ENCODE measurements at places on chromosomes 5 and 9.

- no peak for DNase-seq
Measured at GRCh38 chr9:80382211-80382891, 810.6 kb downstream of the TLE4 start.

- no peak for DNase-seq
Measured at GRCh38 chr9:20898885-20899554, 132.4 kb downstream of the HACD4 start.

DNA sequence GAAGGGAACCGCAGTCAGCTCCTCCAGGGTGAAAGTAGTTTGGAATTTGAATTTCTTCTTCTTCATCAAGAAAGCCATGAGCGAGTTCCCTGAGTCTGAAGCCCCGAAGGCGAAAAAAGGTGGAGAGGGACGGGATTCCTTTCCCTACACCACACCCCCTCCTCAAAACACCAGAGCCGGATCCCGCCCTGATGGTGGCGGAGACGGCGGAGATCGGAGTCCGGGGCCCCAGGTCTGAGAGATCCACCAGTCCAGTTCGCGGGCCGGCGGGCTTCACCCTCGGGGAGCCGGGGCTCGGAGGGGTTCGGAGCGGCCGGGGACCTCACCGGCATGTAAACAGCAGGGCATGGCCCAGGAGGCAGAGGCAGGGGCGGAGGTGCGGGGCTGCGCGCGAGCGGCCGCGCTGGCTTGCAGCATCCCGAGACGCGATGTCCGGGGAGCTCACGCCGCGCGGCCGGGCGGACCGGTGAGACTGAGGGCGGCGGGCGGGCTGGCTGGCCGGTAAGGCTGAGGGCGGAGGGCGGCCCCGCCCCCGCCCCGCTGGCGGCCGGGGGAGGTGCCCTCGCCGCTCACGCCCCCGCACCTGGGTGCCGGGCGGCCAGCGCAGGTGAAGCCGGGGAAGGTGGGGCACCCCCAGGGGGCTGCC, 606 bp downstream of the EEIG1 start:
- DNase-seq = no peak

GRCh38 chr9:88538311-88539085, 3.5 kb downstream of the NXNL2 start:
- DNase-seq = no peak

DNA sequence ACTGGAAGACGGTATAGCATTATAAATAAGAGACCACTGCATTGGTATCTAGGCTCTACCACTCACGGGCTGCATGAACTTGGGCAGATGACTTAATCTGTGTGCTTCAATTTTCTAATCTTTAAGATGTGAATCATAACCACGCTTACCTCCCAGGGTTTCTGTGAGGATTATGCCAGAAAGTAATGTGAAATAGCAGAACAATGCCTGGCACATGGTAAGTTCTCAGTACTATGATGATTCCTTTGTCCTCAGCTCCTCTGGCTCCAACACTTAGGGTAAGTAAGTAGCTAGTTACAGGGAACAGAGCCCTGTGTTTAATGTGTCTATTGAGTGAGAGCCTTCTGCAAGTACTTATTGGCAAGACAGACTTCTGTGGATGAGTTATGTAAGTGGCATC, 31.1 kb downstream of the POU4F3 start:
- DNase-seq = no peak

DNA sequence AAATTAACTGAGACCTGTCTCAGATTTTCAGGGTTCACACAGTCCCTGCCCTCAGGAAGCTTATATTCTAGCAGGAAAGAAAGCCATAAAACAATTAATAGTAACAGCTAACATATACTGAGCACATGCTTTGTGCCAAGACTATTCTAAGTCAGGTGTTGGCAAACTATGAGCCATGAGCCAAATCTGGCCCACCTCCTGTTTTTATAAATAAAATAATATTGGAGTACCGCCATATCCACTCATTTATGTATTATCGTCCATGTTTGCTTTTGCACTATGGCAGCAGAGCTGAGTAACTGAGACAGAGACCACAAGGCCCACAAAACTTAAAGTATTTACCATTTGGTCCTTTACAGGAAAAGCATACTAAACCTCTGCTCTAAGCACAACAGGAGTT, 83.3 kb upstream of the TRIO start:
- DNase-seq = no peak

GRCh38 chr9:128215491-128216409, 12.6 kb downstream of the DNM1 start:
- DNase-seq = no peak

- no peak for DNase-seq
Measured at GRCh38 chr5:21784487-21784886, 1068.7 kb downstream of the CDH12 start.

- DNase-seq = no peak
Measured at GRCh38 chr5:172952034-172952511, 7.2 kb upstream of the RPL26L1 start.

DNA sequence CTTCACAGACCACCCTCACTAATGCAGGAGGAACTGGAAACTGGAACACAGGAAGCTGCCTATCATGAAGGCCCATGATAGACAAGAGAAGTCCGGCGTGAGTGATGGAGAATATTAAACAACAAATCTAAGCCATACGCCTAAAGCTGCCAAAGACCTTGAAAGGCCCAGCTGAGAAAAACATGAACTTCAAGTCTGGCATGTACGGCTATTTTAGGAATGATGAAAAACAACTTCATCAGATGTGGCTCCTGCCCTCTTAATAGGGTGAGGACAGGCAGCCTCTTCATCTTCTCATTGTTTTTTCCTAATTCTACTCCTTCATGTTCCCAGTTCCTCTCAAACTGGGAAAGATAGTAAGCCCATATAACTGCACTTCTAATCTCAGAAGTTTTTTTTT, 20.3 kb downstream of the FBP1 start:
- no peak for DNase-seq

DNA sequence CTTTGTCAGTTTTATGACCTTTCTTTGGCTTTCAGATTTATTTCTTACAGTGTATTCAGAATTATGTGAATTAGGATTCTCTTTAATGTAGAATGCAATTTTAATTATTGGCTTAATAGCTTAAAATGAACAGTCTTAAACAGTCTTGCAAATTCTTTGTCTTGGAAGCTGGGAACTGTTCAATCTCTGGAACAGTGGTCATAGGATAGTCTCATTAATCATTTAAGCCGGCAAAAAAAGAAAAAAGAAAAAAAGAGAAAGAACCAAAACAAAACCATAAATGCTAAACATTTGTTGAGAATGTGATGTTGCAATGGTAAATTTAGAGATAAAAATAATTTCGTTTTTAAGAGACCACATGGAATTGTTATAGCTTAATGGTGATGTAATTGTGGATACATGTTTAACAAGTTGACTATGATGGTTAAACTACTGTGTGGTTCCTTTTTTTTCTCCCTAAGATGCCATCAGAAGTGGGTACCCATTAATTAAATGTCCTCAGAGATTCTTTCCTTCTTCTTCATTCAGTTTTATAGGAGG, 61.6 kb downstream of the NNT start:
- DNase-seq = no peak

DNA sequence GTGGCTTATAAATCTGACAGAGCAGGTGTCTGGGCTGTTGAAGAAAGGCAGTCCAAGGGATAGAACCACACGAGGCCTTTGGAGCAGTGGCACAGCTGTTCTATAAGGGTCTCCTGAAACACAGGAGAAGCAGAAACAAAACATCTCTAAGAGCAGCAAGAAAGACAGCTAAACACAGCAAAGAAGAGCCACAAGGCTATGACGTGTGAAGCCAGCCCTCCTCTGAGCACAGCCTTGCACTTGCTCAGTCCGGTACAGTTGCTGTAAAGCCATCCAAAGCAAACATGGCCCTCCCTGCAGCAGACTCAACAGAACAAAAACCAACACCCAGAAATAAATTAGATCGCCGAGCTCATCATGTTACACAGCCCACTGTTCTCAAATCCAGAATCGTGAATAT, 2.6 kb upstream of the GZMK start:
- DNase-seq = no peak
